ENCODE measurements at places on chromosomes 12 and 14.

- H3K4me1 ChIP-seq, result no peaks in the 10 kb centered on the region
- H3K27ac ChIP-seq, result no peak overlapping the region
- H3K36me3 ChIP-seq, result no peaks in the 10 kb centered on the region
- peaks cover 1% of the 10 kb centered on the region for H3K27me3 ChIP-seq
Observed at GRCh38 chr12:93127107-93127560, 198.0 kb upstream of the EEA1 start.

DNA sequence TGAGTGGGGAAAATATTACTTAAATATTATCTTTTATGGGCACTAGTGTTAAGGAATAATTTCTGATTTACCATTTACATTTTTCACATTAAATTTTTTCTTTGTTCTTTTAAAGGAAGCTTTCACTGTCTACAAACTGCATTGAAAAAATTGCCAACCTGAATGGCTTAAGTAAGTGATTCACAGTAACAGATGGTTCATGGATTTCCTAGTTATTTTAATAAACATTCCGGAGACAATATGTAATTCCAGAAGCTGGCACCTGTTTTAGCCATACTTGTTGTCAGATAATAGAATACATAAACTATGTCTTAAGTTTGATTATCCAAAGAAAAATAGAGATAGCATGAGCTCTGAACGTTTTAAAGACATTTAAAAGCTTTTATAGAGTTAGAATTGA is 17.1 kb downstream of the DNAL1 start:
- no peak overlapping the region for H3K27ac ChIP-seq
- no peak overlapping the region for H3K4me3 ChIP-seq
- DNase-seq, result no peak
- no peaks in the 10 kb centered on the region for H3K27me3 ChIP-seq
- H3K36me3 ChIP-seq, result no peaks in the 10 kb centered on the region

GRCh38 chr12:53115891-53116648 is 12.8 kb downstream of the SOAT2 start:
- no peaks in the 10 kb centered on the region for H3K4me1 ChIP-seq
- H3K27me3 ChIP-seq, result peaks cover 3% of the 10 kb centered on the region
- no peaks in the 10 kb centered on the region for H3K36me3 ChIP-seq
- no peak for DNase-seq

DNA sequence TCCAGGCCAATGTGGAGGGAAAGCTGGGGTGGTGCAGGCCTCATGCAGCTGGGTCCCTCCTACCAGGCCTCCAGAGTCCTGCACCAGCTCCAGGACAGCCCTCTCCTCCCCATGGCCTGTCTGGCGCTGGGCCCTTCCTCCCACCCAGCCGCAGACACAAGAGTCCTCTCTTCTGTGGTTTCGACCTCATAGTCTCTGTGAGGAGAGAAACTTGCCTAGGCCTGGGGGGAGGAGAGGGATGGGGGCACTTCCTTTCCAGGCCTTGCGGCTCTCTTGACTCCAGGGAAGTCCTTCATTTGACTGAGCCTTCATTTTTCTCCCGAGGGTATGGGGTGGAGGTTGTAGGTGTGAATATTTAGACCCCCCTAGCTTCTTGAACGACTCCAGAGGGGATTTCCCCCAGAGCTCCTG is 2.3 kb downstream of the MMP14 start:
- H3K4me1 ChIP-seq, result peaks cover 3% of the 10 kb centered on the region
- H3K27ac ChIP-seq, result no peak overlapping the region
- peaks cover 21% of the 10 kb centered on the region for H3K27me3 ChIP-seq
- DNase-seq, result no peak
- no peak overlapping the region for H3K4me3 ChIP-seq

- H3K4me1 ChIP-seq, result peaks cover 15% of the 10 kb centered on the region
- H3K4me3 ChIP-seq, result no peak overlapping the region
- no peak for DNase-seq
- no peaks in the 10 kb centered on the region for H3K36me3 ChIP-seq
- H3K27me3 ChIP-seq, result peaks cover 6% of the 10 kb centered on the region
Observed at GRCh38 chr12:95995238-95996031, 709 bp downstream of the HAL start.

All from activated T-helper 2 cell treated with anti-CD3 and anti-CD28 coated beads, Interferon-gamma antibody, Interleukin-2, Interleukin-4, amounts not matched to agents 10 μg/mL and 5 μg/mL and 100 μg/mL, durations not matched to agents 14 hours and 24 hours and 36 hours (primary cell).